ENCODE measurements at places on chromosomes 7 and 10.

- DNase-seq: no peak
Observed at GRCh38 chr10:133278577-133279265, 2.1 kb upstream of the ADAM8 start.

DNA sequence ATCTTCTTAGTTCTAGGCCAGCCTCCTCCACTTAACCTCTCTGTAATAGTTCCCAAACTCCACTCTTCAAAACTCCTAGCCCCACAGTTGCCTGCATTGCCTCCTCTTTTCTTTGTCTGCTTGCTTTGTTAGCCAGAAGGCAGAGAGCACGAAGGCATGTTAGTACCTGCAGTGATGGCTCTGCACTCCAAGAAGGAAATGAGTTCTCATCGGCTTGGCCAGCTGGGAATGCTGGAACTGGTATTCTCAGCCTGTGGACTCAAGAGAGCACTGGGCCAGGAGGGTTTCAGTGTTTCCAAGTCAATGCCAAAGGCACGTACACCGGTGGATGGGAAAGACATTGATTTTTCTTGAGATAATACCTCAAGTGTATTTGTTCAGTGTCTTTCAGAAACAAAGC lies 66.3 kb upstream of the HABP2 start:
- DNase-seq: no peak

DNA sequence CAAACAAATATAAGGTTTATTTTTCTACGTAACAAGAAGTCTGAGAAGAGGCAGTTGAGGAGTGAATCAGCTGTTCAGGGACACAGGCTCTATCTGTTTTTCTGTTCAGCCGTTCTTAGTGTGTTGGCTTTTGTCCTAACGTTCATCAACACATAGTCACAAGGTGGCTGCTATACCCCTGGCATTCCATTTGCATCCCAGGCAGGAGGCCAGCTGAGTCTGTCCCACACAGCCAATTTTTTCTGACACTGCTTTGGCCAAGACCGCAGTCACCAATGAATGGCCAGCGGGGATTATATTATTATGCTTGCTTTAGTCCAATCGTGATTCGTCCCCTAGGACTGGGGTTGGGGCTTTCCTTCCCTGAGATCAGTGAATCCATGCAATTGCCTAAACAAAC lies 143.4 kb upstream of the CHST15 start:
- DNase-seq: no peak

DNA sequence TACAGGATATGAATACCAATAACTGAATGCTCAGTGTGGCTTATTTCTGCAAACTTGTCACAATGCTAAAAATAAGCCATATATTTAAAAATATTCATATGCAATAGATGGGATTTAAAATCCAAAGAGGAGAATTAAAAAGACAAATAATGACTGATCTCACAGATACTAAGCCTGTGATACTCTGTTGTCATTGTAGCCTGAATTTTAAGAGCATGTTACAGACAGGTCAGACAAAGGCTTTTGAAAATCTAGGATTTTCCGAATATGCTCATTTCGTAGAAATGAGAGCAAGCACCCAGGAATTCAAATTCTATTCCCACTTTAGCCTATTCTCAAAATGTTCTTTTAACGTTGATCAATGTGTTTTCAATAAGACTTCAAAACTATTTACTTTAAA lies 269.7 kb downstream of the PCDH15 start:
- no peak for DNase-seq

DNA sequence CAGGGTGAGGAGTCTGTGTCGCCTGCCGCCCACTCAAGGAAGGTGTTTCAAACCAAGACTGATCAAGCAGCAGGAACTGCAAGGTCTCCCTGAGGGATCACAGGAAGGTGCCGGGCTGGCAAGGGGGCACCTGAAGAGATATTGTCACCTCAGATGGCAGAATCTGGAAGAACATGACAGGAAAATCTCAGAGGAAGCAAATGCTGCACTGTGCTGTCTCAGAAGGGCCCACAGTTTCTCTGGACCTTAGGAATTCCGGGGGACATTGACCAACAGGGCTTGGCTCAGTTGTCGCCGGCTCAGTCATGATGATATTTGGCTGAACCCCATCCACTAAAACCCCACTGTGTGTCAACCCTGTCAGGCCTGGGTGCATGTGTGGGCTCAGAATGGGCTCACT lies 31.9 kb upstream of the GPR26 start:
- DNase-seq: no peak

DNA sequence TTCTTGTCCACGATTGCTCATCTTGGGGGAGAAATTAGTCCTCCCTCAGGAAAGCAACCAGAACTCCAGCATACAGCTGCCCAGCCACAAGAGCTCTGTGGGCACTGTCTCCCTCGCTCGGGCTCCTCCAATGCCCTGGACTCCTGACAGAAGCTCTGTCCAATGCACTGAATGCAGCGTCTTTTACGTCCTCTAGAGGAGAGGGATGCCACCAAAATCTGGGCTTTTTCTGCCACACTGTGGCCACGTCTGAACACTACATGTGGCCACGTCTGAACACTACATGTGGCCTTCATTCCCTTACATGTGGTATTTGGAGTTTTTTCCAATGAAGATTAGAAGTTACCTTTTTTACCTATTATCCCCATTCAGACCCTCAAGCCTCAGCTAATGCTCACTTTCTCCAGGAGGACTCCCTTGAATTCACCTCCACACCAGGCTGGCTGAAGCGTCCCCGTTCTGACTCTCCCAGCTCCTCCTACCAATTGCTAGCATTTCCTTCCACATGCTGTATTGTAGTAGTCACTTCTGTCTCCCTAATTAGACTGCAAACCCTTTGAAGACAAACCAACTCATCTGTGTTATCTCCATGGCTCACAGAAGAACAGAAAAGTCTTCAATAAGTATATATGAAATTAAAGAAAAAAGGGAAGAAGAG lies 134.3 kb upstream of the PDE1C start:
- peak; percentile 67 for DNase-seq

GRCh38 chr7:28602282-28602681 lies 190.0 kb downstream of the CREB5 start:
- DNase-seq: no peak

GRCh38 chr10:69497231-69497561 lies 45.9 kb downstream of the TSPAN15 start:
- DNase-seq: no peak

Measured in C1 segment of cervical spinal cord (tissue), 14 donors.